ENCODE measurements at places on chromosomes 12 and 14.

DNA sequence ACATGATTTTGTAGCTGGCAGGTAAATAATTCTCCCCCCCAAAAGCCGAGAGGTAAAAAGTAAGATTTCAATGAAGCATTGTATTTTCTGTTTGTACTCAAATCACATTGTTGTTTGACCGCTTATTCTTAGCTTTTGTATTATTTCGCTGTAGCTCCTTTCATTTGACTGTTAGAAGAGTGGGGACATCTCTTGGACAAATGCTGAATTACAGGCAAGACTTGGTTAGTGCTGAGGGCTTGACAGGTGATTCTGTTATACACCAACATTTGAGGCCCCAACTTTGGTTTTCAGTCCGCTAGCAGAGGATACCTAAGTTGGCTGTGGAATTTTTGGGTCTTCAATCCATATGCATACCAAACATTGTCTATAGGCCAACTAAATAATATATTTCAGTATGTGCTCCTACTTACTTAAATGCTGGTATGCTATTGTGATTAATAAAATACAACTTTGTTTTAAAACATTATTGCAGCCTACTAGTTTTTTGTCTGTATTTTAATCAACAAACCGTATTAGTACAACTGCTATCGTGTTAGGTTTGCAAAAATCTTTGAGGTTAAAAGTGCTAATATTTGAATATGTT, 102.2 kb downstream of the ERC1 start:
- DNase-seq, result no peak

DNA sequence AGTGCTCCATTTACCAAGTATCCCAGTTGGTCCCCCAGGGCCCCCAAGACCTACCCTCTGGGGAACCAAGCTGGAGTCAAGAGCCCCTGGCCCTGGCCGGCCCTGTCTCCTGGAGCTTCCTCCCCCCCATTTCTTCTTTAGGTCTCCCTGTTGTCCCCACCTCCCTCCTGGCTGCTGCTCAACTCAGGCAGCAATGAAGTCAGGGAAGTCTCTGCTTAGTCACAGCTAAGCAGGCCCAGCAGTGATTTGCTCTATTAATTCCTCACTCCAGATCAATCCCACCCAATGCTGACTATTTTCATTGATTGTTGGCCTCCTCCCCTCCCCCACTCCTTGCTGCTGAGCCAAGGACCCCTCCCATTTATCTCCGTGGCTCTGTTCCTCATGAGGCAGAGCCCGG, 28.3 kb downstream of the VSX2 start:
- DNase-seq, result no peak

DNA sequence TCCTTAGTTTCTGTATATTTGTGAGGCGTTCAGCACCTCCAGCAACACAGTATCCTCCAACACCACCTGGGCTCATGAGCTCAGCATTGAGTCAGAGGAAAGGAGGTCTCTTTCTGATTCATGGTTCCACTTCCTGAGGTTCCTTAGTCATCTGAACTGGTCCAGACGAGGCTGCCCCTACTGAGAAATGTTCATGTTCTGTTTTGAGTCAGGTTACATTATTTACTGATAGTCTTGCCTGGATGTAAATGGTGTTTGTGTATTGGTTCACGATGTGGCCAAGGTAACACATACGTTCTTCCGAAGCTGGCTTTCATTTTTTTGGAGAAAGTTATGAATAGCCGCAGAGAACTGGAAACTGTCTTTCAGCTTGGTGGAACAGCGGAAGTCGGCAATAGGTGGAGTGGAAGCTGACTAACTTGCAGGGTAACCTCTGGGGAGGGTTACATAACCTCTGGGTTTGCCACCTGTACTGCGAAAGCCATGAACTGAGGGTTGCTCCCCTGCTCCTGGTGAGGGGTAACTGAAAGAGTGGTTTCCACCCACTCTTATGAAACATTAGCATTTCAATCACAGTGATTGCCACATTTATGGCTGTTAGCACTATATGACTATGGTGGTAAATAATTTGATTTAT, 42.2 kb upstream of the MANSC4 start:
- DNase-seq, result peak; percentile 30

- DNase-seq, result no peak
Measured at GRCh38 chr14:103185051-103186029, 62.1 kb downstream of the TNFAIP2 start.

DNA sequence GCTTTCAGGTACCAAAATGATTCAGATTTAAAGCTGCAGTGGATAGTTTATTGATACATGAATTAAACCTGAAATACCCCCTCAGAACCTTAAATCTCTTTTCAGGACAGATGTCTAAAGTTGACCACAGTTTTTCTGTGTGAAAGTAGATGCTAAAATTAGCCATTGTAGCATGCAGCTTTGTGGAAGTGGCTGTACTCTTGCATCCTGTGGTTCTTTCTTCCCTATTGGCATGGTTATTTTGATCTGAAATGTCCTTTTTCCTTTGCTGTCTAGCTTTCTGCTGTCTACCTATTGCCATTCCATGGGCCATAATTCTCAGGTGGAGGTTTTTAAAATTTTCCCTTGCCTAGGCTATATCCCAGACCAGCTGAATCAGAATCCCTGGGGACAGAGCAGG, 455.6 kb downstream of the ZFP36L1 start:
- DNase-seq, result no peak

GRCh38 chr14:38999949-39000348, 103.1 kb downstream of the SEC23A start:
- DNase-seq, result no peak

DNA sequence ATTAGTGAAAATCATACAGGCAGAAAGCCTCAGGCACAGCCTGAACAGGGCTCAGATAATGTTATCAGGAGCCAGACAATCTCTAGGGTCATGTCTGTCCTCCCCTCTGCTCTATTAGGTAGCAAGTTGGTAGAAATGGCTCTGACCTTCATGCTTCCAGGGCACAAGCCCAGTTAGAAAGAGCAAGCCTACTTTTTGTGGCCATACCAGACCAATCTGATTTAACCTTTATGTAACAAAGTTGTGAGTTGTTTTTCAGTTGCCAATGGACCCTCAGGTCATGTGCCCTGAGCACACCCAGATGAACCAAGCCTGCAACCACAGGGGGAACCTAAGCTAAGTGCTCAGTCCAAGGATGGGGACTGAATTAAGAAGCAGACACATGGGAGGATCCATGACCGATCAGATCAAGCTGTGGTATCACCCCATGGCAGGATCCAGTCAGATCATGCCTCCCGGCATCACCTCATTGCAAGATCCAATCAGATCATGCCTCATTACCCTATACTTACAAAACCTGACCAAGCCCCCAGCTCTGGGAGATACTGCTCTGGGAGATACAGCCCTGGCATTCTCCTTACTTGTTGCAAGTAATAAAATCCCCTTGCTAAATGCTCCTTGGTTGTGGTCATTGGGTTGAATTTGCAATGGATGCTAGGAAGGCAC, 18.8 kb upstream of the HIGD1C start:
- no peak for DNase-seq

GRCh38 chr12:132127041-132127440, 17.1 kb downstream of the DDX51 start:
- no peak for DNase-seq

DNA sequence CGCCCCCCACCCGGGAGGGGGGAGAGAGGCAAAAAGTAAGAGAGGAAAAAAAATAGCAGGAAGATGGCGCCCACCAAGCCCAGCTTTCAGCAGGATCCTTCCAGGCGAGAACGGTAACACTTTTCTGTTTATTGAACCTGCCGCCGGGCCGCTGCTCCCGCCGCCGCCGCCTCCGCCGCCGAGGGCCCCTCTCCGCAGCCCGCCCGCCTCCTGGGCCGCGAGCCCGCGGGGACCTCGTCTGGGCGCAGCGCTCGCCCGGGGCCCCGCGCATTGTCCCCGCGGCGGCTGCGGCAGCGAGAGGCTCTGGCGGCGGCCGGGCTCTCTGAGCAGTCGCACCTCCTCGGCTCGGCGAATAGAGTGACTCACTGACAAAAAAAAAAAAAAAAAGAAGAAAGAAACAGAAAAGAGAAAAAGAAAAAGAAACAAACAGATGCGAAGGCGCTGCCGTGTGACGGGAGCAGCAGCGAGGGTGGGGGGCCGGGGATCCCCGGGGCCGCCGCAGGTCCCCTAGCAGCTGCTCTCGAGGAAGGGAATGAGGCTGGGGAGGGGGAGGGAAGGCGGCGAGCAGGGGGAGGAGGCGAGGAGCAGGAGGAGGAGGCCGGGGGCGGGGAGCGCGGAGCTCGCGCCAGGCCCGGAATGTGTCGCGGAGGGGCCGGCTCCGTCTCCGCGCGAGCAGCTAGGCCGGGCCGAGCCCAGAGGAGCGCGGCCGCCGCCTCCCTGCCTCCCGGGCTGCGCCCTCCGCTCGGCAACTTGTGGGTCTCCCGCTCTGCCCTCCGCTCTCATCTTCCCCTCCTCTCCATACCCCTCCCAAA, 781 bp downstream of the NPAS3 start:
- DNase-seq, result no peak

DNA sequence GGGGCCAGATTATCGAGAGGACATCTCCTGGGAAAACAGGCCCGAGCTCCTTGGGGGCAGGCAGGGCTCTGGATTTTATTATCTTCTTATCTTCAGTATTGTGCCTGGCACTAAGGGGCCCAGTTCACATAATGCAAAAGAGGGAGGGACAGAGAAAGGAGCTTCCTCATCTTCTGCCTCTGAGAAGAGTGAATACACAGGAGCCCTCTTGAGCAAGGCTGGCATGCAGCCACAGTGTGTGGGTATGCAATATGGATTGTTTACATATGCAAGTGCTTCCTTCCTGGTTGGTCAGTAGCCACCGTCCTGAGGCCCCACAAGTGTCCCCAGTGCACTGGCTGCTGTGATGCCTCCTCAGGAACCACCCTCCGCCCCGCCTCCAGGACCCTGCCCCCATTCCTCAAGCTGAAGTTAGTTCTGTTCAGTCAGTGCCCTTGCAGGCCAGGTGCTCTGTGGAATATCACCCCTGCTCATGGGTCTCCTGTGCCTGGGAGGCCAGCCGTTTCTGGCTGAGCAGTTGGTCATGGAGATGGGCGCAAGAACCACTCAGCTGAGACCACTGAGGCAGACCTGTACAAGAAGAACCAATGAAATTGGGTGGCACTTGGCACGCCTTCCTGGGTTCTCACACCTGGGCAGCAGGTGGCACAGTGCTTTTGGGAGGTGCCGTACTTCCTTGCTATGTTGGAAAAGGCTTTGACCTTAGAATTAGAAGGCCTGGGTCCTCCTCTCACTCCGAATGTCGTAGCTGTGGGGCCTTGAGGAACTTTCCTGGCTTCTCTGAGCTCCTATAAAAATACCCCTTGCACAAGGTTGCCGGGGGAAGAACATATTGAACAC, 35.1 kb upstream of the ACTN1 start:
- DNase-seq, result no peak

- no peak for DNase-seq
Measured at GRCh38 chr12:98194591-98194990, 320.8 kb upstream of the TMPO start.

DNA sequence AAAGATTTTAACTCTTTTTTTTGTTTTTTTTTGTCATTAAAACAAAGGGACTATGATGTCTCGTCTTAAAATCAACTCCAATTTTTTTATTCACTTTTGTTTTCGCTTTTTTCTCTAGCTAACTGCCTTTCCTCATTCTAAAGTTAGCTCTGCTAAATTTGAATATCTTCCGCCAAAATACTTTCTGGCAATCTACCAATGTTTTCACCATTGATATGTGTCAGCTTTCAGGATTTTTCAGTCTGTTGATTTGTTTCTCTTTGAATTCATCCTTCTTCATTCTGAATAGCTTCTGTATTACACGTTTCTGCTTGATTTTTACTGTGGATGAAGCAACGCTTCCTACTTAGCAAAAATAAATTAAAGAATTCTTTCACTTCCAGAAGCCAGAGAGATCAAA, 38.7 kb upstream of the NOVA1 start:
- DNase-seq, result no peak

DNA sequence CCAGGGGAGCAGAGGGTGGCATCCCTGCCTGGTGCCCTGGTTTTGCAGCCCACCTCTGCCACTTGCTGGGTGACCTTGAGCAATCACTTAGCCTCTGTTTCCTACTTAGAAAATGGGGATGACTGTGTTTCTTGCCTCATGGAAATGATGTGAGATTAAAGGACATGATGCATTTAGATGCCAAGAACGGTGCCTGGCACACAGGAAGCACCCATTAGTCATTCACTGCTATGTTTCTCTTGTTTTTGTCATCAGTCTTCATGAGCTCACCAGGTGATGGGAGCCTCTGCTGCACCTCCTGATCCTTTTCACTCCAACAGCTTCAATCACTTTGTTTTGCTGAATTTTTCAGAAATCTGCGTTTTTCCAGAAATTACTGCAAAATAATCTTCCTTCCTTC, 23.6 kb upstream of the ATF1 start:
- no peak for DNase-seq

DNA sequence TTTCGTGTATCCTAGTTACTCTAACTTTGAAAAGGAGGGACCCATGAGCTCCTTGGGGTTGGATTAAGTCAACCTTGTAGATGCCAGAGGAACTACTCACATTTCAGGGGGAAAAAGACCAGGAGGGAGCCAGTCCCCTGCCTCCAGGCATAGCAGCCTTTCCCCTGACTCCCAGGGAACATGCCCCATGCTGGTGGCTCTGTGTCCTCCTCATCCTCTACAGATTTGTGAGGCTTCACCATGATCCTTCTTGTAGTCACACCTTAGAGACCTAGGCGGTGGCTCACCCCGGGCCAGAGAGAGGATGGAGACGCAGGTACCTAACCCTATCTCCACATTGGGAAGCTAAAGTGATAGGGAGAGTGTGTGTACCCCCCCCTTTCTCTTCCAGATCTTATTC, 16.0 kb upstream of the PPP1R1A start:
- DNase-seq, result no peak

GRCh38 chr12:122382919-122383350, 39.5 kb downstream of the CLIP1 start:
- no peak for DNase-seq

GRCh38 chr12:120534703-120535655, 823 bp downstream of the RNF10 start:
- DNase-seq, result no peak

GRCh38 chr14:97028382-97028781, 231.2 kb downstream of the VRK1 start:
- DNase-seq, result no peak

GRCh38 chr14:38012056-38012455, 195.6 kb upstream of the SSTR1 start:
- no peak for DNase-seq

DNA sequence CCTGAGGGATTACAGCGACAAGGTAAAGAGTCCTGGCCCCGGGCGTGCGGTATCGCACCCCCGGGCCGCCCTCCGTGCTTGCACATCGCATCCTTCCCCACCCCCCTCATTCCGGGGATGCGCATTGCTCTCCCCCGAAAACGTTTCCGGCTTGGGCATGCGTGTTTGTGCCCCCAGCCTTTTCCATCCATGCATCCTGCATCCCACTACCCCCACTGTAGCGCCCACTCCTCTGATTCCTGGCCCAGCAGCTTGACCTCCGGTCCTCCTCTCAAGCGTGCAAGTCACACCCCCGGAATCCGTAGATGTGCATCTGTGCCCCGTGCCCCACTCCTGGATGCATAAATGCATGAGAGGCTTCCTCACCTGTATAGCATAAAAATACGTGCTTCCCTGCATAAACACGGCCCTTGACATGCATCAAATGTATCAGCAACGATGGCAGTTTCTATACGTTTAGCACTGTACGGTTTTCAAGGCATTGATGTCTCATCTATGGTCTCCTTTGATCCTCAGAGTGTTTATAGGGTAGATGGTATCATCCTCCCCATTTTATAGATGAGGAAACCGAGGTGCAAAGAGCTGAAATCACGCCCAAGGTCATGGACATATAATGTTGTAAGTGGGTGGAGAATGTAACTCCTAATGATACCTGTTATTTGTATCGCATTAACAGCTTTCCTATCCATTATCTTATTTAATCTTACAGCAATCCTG, 484 bp downstream of the RIC8B start:
- DNase-seq, result no peak

GRCh38 chr14:67766035-67766680, 50.2 kb downstream of the ZFYVE26 start:
- DNase-seq, result no peak
